DMS79 treated with DMSO at 0.1 percent for 48 hours (cell line): ENCODE measurements at places on chromosomes 16 and 17.

DNA sequence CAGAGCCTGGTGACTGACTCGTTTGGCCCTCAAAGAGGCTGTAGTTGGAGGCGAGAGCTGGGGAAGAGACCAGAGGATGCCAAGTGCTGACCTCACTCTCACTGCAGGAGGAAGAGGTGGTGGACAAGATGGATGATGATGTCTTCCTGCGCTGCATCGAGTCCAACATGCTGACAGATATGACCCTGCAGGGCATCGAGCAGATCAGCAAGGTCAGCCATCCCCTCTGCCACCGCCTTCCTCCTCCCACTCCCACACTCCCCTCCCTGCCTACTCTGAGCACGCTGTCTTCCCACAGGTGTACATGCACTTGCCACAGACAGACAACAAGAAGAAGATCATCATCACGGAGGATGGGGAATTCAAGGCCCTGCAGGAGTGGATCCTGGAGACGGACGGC lies 26.9 kb downstream of the POLR2A start:
- DNase-seq: no peak

DNA sequence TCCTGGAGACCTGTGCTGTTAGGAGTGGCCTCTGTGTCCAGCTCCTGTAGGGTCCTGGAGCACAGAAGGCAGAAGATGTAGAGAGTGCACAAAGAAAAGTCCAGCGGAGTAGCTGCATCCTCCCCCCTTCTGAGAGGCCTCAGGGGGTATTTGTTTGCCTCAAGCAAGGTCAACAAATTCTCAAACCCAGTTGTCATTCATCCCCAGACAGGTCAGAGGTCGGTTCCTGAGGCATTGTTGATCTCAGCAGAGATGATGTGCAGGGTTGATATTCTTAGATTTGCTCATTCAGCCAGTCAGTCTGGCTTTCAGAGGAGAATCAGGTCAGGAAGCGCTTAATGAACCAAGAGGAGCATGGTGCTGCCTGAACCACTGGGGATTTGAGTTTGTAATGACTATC lies 8.3 kb upstream of the RBFOX1 start:
- DNase-seq: no peak

- no peak for DNase-seq
These were observed 41.3 kb upstream of the NLK start for GRCh38 chr17:28001149-28001548.

GRCh38 chr16:64629622-64630021 lies 492.2 kb downstream of the CDH11 start:
- DNase-seq: no peak
